ENCODE measurements at places on chromosomes 12 and 14.
A peak's percentile ranks its signal among the peaks of the same experiment; 100 is the strongest.

- DNase-seq: peak; percentile 3
These were observed 261.9 kb upstream of the LRIG3 start for GRCh38 chr12:59182191-59182590.

GRCh38 chr12:72832024-72832423 lies 559.9 kb downstream of the TRHDE start:
- DNase-seq: no peak

- no peak for DNase-seq
These were observed 57.1 kb downstream of the ZDHHC17 start for GRCh38 chr12:76820888-76821482.

DNA sequence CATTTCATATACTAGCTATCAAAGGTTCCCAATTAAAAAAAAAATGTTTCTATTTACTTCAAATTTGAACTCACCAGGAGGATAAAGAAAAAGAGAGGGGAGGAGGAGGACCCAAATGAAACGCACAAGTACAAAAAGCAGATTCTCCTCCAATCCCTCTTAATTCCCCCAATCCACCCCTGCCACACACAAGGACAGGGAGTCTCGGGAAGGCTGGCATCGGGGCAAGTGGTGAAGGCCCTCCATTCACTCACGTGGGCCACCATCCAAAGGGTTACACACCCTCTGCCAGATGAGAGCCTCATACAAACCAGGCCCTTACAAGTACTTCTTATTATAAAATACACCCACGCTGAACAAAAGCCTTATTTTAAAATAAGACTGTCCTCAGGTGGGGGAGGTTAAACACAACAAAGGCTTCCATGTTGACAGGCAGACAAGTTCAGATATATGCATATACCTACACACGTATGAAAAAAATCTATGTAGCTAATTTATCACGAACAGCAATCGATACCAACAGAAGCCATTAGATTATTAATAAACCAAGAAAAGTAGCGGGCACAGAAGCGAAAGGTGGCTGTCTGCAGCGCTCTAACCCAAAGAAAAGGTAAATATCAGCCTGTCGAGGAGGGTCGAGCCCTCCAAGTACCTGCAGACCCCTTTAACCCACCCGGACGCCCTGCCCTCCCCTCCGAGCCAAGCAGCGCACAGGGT lies 1.5 kb downstream of the ATP2B1 start:
- no peak for DNase-seq

GRCh38 chr14:94548999-94549985 lies 11.9 kb upstream of the SERPINA4 start:
- DNase-seq: peak; percentile 37

DNA sequence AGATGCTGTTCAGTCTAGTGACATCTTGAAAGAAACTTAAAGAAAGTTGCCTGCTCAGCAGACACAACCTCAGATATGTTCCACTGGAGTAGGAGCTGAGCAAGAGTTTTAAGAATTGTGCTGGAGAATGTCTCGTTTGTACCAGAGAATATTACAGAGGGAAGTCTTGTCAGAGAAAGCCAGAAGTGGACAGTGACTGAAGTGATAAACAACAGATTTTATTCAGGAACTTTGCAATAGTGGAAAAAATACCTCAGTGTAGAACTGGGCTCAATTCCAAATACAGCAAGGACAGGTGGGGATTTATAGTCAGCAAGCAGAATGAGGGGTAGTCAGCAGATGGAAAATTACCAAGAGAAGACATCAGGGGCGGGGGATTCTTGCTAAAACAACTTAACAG lies 18.6 kb downstream of the ZDHHC17 start:
- DNase-seq: no peak

- no peak for DNase-seq
These were observed 10.0 kb upstream of the GPRC5A start for GRCh38 chr12:12881151-12881909.

GRCh38 chr12:10214136-10214894 lies 1.6 kb downstream of the GABARAPL1 start:
- no peak for DNase-seq

GRCh38 chr12:93109551-93110203 lies 180.6 kb upstream of the EEA1 start:
- DNase-seq: peak; percentile 7

DNA sequence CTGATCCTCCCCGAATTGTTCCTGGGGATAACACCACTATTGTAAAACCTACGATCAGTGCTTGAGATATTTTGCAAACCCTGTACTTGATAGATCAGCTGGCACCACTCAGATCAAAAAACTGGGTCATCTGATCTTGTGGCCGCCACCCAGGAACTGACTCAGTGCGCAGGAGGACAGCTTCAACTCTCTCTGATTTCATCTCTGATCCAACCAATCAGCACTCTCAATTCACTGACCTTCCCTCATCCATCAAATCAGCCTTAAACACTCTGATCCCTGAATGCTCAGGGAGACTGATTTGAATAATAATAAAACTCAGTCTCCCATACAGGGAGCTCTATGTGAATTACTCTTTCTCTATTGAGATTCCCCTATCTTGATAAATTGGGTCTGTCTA lies 4.2 kb upstream of the XPOT start:
- DNase-seq: no peak

DNA sequence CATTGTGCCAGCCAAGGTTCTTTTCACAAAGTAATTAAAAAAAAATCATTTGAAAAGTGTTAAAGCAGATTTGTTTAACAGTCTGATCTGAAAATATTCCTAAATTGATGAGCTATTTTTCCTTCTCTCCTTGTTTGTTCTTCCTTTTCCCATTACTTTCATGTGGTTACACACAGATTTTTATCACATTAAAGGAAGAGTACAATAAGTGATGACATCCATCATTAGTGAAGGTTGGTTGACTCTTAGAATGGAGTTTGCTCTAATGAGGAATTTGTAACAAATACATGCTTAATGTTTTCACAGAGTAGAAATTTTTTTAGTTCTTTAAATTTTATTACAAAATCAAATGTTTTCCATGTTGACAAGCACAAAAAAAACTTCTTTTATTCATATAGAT lies 18.9 kb upstream of the TOMM20L start:
- no peak for DNase-seq

DNA sequence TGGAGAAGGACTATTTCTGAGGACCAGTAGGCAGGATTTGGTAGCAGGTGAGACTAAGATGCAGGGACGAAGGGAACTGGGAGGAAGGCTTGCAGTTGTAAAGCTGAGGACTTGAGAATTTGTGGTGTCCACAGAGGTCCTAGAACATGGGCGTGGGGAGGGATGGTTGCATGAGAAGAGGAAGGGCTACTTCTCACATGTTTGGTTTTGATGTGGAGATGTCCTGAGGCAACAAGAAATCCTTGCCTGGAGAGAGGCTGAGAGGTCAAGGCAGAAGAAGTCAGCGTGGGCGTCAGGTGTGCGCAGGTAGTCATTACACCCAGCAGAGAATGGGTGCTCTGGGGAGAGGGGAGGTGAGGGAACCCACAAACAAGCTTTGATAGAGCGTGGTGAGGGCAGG lies 5.7 kb upstream of the RABGGTA start:
- DNase-seq: no peak

DNA sequence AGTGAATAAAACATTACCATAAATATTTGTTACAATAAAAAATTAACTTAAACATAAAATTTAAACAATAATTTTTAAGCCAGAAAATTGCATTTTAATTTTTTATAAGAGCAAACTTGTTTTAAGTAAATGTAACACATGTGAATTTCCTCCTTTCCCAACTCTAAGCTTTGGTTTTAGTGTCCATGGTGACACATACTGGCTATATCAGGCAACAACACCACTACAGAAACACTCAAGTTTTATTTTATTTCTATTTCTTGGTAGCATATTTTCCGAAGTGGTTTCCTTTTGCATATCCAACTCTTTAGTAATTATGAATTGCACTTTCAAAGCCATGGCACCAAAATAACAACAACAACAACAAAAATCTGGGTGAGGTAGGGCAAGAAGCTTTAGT lies 2.2 kb downstream of the NELL2 start:
- DNase-seq: no peak

DNA sequence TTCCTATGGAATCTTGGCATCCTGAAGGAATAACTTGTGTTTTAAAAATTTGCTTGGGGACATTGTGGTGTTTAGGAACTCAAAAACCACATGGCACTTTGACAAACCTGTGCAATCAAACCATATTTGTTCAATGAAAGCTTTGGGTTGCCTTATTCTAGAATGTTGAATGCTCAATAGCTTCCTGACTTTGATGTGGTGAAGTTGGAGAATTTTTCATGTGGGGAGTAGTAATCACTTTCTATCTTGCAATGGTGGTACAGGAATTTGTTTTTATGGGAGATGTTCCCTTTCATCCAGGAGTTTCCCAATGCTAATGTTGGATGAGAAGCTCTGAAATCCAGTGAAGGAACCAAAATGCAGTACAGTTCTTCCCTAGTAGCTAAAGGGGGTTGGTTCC lies 42.2 kb upstream of the LDHB start:
- DNase-seq: no peak

GRCh38 chr12:64404470-64405256 lies 471 bp downstream of the XPOT start:
- DNase-seq: peak; percentile 63

- no peak for DNase-seq
These were observed 13.3 kb downstream of the KIF26A start for GRCh38 chr14:104151566-104152245.

- DNase-seq: no peak
These were observed 110.3 kb downstream of the SLC38A1 start for GRCh38 chr12:46158501-46158900.

DNA sequence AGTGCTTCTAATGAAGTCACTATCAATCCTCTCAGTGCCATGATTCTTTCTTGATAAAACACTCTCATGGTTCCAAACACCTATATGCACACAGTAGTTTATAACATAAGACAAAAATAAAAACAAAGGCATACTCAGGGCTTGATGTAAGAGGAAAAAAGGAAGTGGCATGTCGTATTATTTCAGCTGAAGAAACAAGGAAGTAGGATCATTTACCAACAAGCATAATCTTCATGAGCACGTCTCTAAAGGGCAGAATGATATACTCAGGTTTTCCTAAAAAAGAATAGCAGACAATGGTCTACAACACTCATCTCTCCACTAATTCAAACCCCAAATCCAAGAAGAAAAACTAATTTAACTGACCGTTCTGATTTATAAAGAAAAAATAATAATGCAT lies 33.9 kb downstream of the NUMB start:
- no peak for DNase-seq

Data from stimulated activated CD8-positive, alpha-beta memory T cell treated with anti-CD3 and anti-CD28 coated beads, Interleukin-4, amount 100 ng/mL, for 24 hours (primary cell).